ENCODE measurements at places on chromosomes 3 and 15. TPM values are rescaled to one million over a fixed set of nuclear protein-coding genes. Genes with fewer than 3 reads are reported as not detected.

DNA sequence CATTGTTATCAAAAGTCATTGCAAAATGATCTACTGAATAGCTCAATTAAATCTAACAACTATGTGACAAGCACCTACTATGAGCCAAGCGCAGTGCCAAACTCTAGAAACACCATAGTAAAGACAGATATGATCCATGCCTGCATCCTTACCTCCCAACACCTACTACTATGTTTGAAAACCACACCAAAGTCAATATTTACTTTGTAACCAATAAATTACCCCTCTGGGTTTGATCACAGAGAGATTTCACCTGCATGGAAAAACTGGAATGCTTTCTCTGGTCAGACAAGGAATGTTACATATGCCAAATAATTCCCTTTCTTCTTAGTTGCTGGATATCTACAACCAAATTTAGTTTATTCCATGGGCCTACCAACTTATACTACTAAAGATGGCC lies 422.2 kb downstream of the FHIT start:
- H3K27me3 ChIP-seq = no peaks in the 10 kb centered on the region
- H3K36me3 ChIP-seq = peaks cover 7% of the 10 kb centered on the region
- no peak overlapping the region for H3K4me3 ChIP-seq
- H3K4me1 ChIP-seq = peaks cover 4% of the 10 kb centered on the region

GRCh38 chr3:127394984-127395662 lies 107.3 kb upstream of the PRR20G start:
- DNase-seq = no peak
- no peaks in the 10 kb centered on the region for H3K36me3 ChIP-seq
- no peak overlapping the region for H3K4me3 ChIP-seq
- no peak overlapping the region for H3K27ac ChIP-seq
- peaks cover 3% of the 10 kb centered on the region for H3K4me1 ChIP-seq
- H3K27me3 ChIP-seq = no peaks in the 10 kb centered on the region

DNA sequence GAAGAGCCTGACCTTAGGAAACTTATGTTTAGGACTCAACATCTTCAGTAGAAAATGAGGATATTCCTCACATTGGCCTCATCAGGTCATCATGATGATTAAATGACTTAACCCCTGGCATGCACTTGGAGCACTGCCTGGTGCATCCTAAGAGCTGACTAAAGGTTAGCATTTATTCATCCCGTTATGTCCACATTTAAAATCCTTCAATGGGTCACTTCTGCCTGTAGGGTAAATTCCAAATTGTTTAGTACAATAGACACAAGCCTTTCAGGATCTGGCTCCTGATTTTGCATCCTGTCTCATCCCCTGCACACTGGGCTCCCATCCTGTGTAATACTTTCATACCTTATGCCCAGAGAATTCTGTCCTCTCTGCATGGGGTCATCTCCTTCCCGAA lies 195.2 kb upstream of the MCTP2 start:
- no peaks in the 10 kb centered on the region for H3K27me3 ChIP-seq
- no peak overlapping the region for H3K4me3 ChIP-seq
- no peak for DNase-seq

DNA sequence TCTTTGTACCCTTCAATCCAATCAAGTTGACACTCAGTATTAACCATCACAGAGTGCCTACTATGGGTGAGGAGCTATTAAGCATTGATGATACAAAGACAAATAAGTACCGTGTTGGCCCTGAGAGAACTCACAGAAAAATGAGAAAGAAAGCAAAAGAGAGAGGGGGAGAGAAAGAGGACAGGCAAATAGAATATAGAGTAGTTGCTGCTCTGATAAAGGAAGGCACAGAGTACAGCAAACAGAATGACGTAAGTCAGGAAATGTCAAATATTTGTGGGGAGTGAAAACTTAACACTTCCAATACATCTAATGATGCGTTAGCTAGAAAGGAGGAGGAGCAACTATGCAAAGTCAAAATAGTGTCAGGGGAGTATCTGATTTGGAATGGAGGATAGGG lies 320.6 kb upstream of the KCNH8 start:
- no peaks in the 10 kb centered on the region for H3K27me3 ChIP-seq
- H3K4me1 ChIP-seq = no peaks in the 10 kb centered on the region
- no peak overlapping the region for H3K4me3 ChIP-seq
- DNase-seq = no peak
- H3K27ac ChIP-seq = no peak overlapping the region

DNA sequence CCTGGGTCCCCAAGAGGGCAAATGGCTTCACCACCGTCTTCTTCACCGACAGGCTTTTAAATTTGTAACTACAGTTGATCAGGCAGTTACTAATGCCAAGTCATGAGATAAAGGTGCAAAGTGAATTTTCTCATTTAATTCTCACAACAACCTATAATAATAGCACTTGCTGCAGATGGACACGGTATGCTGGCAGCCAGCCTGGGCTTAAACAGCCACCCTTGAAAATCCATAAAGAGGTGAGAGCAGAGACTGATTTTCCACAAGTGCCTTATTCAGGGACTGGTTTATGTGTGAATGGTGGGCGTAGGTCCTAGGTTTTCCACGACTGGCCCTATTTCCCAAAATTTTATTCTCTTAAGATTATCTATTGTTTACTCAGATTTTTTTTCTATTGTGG lies 117.8 kb downstream of the RAB11A start:
- H3K27me3 ChIP-seq = no peaks in the 10 kb centered on the region
- H3K4me3 ChIP-seq = no peak overlapping the region
- DNase-seq = no peak
- H3K27ac ChIP-seq = no peak overlapping the region
- H3K4me1 ChIP-seq = no peaks in the 10 kb centered on the region

- H3K4me3 ChIP-seq = no peak overlapping the region
- H3K4me1 ChIP-seq = no peaks in the 10 kb centered on the region
- DNase-seq = no peak
These were observed 157.9 kb downstream of the FAM43A start for GRCh38 chr3:194843556-194843955.

DNA sequence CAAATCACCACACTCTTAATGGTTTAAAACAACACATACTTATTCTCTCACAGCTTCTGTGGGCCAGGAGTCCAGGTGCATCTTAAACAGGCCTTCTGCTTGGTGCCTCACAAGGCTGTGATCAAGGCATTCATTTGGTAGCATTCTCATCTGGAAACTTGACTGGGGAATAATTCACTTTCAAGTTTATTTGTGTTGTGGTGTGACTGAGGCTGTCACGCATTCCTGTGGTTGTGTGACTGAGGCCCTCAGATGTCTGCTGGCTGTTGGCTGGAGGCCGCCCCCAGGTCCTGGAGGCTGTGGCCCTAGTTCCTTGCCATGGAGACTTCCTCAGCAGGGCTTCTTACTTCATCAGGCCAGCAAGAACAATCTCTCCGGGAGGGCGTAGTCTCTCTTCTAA lies 16.9 kb upstream of the FAM3D start:
- no peak overlapping the region for H3K4me3 ChIP-seq
- DNase-seq = no peak
- no peaks in the 10 kb centered on the region for H3K4me1 ChIP-seq
- no peak overlapping the region for H3K27ac ChIP-seq
- peaks cover 17% of the 10 kb centered on the region for H3K36me3 ChIP-seq

GRCh38 chr3:9351709-9352126 lies 11.1 kb upstream of the THUMPD3 start:
- peak overlapping the region; percentile 30 for H3K4me3 ChIP-seq
- no peaks in the 10 kb centered on the region for H3K36me3 ChIP-seq

GRCh38 chr15:98433346-98433745 lies 215.0 kb upstream of the IGF1R start:
- H3K36me3 ChIP-seq = peaks cover 10% of the 10 kb centered on the region
- H3K27ac ChIP-seq = no peak overlapping the region
- H3K27me3 ChIP-seq = no peaks in the 10 kb centered on the region
- no peak overlapping the region for H3K4me3 ChIP-seq
- no peak for DNase-seq

DNA sequence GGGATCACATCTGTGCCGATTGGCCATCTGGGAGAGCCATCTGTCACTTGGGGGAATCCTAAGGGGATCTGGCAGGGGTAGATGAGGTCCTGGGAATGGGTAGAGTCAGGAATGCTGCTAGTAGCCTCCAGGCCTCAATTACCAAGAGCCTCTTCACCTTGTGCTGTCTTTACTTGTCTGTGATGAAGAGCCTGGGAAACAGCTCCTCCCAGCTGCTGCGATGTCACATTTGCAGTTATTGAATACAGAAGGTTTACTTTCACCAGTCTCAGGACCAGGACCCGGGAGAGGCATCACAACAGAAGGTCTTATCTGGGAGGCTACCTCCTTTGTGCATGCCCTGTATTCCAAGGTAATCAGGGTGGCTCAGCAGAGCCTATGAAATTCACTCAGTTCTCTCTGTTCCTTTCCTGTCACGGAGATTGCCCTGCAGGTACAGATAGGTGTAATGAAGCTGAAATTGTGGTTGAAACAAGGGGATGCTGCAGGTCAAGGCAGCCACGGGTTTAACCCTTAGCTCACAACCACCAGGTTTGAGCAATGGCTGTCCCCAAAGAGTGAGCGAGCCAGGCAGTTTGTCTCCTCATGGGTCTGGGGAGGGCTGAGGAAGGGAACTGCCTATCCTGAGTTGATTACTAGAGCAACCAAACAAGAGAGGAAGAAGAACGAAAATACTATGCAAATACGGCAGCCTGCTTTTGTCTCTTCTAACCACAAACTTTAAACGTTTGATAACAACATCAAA lies 298.9 kb upstream of the RORA start:
- no peaks in the 10 kb centered on the region for H3K36me3 ChIP-seq
- H3K4me1 ChIP-seq = peaks cover 7% of the 10 kb centered on the region
- no peaks in the 10 kb centered on the region for H3K27me3 ChIP-seq
- H3K27ac ChIP-seq = no peak overlapping the region
- H3K4me3 ChIP-seq = peak overlapping the region; percentile 46

- H3K4me3 ChIP-seq = no peak overlapping the region
- no peaks in the 10 kb centered on the region for H3K4me1 ChIP-seq
- H3K27me3 ChIP-seq = no peaks in the 10 kb centered on the region
These were observed 36.1 kb downstream of the PRKAR2A start for GRCh38 chr3:48811524-48811923.

GRCh38 chr3:147554332-147554731 lies 145.2 kb downstream of the ZIC1 start:
- H3K4me3 ChIP-seq = no peak overlapping the region
- no peak overlapping the region for H3K27ac ChIP-seq
- no peaks in the 10 kb centered on the region for H3K36me3 ChIP-seq
- H3K27me3 ChIP-seq = no peaks in the 10 kb centered on the region

DNA sequence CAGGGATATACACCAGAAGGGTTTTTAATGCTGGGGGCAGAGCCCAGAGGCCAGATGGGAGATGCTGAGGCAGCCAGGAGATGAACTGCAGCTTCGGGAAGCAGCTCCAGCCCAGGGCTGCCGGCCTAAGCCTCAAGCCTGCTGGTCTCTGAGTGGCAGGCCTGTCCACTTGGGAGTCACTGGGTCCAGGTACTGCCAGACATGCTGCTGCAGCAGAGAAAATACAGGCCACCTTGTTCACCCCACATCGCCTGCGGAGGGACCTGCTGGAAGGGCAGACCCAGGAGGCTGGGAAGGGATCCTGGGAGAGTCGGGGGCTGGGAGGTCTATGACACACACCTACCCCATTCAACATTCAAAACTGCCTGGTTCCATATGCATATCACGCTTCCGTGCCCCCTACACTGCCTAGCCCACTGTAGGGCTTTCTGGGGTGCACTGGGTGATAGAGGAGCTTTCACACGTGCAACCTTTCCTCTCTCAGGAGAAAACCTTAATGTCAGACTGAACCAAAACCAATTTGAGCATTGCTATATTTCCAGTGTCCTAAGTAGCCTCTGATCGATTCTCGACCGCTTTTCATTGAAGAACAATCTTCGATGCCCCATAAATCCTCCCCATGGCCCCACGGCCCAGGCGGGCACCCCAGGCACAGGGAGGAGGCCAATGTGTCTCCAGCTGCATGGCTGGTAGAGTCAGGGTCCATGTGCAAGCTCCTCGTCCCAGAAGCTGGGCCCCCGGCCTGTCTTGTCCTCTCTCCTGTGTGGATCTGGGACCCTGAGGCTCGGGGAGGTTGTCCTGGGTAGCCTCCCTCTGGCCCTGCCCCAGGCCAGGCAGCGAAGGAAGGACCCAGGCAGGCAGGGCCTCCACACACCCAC lies 147.4 kb downstream of the ATP10A start:
- DNase-seq = no peak
- no peak overlapping the region for H3K4me3 ChIP-seq
- H3K27ac ChIP-seq = no peak overlapping the region
- H3K36me3 ChIP-seq = no peaks in the 10 kb centered on the region
- H3K27me3 ChIP-seq = no peaks in the 10 kb centered on the region
- no peaks in the 10 kb centered on the region for H3K4me1 ChIP-seq

- no peaks in the 10 kb centered on the region for H3K27me3 ChIP-seq
- H3K36me3 ChIP-seq = peaks cover 7% of the 10 kb centered on the region
- no peak overlapping the region for H3K27ac ChIP-seq
- DNase-seq = peak; percentile 33
- H3K4me1 ChIP-seq = no peaks in the 10 kb centered on the region
These were observed 196.8 kb downstream of the GOLGA6L6 start for GRCh38 chr15:20344601-20345400.

GRCh38 chr15:73732930-73733329 lies 20.2 kb downstream of the INSYN1 start:
- DNase-seq = no peak
- no peaks in the 10 kb centered on the region for H3K27me3 ChIP-seq
- H3K4me3 ChIP-seq = no peak overlapping the region
- peaks cover 4% of the 10 kb centered on the region for H3K36me3 ChIP-seq

GRCh38 chr15:65819563-65819960 lies 27.5 kb upstream of the DENND4A start:
- H3K4me3 ChIP-seq = no peak overlapping the region
- H3K27me3 ChIP-seq = no peaks in the 10 kb centered on the region
- H3K36me3 ChIP-seq = no peaks in the 10 kb centered on the region
- H3K4me1 ChIP-seq = no peaks in the 10 kb centered on the region

- H3K36me3 ChIP-seq = no peaks in the 10 kb centered on the region
- DNase-seq = no peak
- H3K27ac ChIP-seq = no peak overlapping the region
- H3K4me3 ChIP-seq = no peak overlapping the region
- peaks cover 17% of the 10 kb centered on the region for H3K27me3 ChIP-seq
- H3K4me1 ChIP-seq = peaks cover 4% of the 10 kb centered on the region
These were observed 3.4 kb upstream of the RFTN1 start for GRCh38 chr3:16516695-16517481.

DNA sequence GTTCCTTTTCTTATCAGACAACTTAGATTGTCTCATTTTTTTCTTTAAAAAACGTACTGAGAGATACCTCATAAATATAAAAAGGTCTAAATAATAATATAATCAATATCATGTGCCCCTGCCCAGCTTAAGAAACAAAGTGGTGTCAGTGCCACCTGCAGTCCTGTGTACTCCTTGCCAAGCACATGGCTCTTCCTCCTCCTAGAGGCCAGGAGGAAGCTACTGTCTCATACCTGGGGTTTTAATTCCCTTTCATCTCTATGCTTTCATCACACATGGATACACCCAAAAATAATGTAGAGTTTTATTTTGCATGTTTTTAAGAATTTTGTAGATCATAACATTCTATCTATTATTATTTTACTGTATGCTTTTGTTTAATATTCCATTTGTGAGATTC lies 98.6 kb upstream of the C15orf61 start:
- no peak overlapping the region for H3K4me3 ChIP-seq
- H3K27me3 ChIP-seq = no peaks in the 10 kb centered on the region
- no peak for DNase-seq
- H3K36me3 ChIP-seq = no peaks in the 10 kb centered on the region

- no peak overlapping the region for H3K4me3 ChIP-seq
- H3K27me3 ChIP-seq = no peaks in the 10 kb centered on the region
- H3K4me1 ChIP-seq = no peaks in the 10 kb centered on the region
- no peak for DNase-seq
These were observed 33.7 kb downstream of the ZBTB20 start for GRCh38 chr3:115113367-115113766.

Gene MYL3
- 0.24 TPM for total RNA-seq

Gene ATP10A
- total RNA-seq = 3.9 TPM

Gene CIDEC
- total RNA-seq = not detected

Gene TNFSF10
- not detected for total RNA-seq

Gene MCF2L2
- total RNA-seq = 6.4 TPM

Gene TRIM42
- not detected for total RNA-seq

Gene RHCG
- 0.31 TPM for total RNA-seq

Gene COL6A5
- 0.04 TPM for total RNA-seq

Gene DMXL2
- 13.9 TPM for total RNA-seq

Gene TUSC7
- not detected for total RNA-seq
